ENCODE measurements at places on chromosomes 12 and 14.

DNA sequence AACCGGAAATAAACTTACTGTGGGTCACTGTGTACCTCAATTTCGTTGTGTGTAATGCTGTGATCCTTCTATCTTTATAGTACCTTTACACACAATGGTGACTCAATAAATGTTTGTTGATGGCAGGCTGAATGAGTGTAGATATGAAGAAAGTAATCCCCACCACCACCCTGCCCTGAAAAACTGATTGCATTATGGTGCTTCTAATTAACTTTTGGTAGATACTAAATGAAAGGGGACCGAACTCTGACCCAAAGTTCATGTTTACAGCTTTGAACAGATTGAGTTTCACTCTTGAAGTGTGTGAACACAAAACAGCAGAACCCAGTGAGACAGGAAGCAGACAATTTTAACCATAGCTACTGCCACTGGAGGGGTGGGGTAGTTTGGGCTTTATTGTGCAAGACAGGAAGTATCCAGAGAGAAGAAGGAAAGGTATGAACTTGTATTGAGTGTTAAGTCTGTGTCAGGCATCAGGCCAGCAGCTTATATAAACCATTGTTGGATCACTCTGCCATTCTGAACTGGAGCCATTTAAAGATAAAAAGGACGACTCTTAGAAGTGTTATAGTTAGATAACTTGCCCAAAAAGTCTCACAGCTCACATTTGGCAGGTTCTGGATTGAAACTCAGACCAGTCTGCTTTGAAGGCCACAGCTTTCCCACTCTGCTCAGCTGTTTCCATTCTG lies 197.0 kb upstream of the AMIGO2 start:
- DNase-seq, result peak; percentile 20

DNA sequence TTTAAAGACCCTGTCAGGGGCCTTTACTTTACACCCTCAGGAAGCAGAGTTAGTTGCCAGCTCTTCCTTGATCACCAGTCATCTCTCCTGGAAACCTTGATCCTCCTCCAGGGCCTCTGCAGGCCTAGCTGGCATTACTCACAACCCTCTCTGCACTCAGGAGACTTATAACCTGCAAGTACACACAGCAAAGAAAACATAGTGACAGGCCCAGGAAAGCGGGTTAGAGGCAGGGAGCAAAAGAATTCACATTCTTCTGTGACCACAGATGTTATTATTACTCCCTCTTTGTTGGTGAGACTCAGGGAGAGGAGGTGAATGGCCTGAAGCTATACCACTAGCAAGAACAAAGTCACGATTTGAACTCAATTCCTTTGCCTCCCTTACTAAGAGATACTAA lies 87.4 kb downstream of the OR11H12 start:
- DNase-seq, result no peak

DNA sequence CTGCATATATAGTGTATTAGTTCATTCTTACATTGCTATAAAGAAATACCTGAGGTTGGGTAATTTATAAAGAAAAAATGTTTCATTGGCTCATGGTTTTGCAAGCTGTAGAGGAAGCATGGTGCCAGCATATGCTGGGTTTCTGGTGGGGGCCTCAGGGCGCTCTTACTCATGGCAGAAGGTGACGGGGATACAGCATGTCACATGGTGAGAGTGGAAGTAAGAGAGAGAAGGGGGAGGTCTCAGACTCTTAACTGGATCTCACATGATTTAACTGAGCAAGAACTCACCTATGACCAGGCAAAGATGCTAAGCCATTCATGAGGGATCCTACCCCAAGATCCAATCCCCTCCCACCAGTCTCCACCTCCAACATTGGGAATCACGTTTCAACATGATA lies 15.9 kb upstream of the PAWR start:
- no peak for DNase-seq

- no peak for DNase-seq
These were observed 105.6 kb downstream of the VCPKMT start for GRCh38 chr14:50010752-50011151.

DNA sequence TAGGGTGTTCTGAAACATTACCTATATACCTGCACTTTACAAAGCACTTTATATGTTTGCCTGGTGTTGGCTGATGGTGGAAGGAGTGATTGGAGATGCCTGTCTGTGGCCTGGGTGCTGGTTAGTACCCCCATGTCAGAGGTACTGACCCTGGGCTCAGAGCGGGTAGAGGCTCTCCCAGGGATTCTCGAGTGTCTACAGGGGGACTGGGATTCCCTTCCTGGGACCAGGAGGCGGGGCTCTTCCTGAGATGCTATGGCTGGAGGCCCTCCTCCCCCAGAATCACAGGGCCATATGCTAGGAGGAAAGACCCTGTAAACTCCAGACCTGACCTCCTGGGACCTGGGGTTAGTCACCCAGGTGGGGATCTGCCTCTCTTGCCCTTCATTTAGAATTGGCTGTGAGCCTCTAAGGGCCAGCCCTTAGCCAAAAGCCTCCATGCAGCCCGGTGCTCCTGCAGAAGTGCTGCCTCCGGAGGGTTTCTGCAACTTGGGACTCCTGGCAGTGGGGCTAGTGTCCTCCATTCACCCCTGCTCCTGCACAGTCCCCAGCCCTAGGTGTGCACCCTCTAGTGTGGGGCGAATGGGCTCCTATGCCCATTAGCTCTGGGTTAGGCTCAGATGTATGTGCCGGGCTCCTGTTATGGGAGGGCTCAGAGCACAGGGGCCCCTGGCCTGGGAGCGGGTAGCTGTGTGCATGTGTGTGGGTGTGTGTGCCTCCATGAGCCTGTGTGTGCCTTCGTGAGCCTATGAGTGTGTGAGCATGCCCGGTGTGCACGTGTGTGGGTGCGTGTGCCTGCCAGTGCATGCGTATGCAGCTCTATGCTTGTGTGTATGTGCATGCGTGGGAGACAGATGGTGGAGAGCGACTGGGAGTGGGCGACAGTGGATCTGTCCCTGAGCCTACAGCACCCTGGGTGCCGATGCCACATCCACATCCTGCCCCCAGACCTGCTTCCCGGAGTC lies 36.6 kb downstream of the RTL1 start:
- DNase-seq, result no peak

- no peak for DNase-seq
These were observed 68.2 kb upstream of the MDM1 start for GRCh38 chr12:68400226-68400829.

DNA sequence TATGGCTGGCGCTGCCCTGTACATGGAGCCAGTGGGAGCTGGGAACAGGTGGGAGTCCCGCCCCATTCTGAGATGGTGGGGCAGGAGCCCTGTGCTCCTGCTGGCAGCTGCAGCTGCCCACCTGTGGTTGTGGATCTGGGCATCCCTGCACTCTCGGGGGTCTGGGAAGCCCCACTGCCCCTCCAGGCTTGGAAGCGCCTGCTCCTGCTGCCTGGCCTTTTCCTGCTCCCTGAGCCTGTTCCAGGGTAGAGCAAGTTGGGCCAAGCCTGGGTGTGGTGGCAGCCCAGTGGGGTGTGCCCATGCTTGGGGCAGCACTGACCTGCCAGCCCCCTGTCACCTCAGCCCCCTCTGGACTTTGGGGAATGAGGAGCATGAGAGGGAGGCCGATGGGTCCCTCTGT lies 104.0 kb downstream of the MNAT1 start:
- DNase-seq, result no peak

GRCh38 chr12:57839996-57840395 lies 6.5 kb downstream of the CTDSP2 start:
- no peak for DNase-seq

GRCh38 chr12:25377469-25378177 lies 126.9 kb upstream of the KRAS start:
- DNase-seq, result no peak

- DNase-seq, result no peak
These were observed 525.6 kb downstream of the FLRT2 start for GRCh38 chr14:86055512-86056075.

GRCh38 chr12:53664936-53665335 lies 10.9 kb downstream of the ATP5MC2 start:
- DNase-seq, result no peak

DNA sequence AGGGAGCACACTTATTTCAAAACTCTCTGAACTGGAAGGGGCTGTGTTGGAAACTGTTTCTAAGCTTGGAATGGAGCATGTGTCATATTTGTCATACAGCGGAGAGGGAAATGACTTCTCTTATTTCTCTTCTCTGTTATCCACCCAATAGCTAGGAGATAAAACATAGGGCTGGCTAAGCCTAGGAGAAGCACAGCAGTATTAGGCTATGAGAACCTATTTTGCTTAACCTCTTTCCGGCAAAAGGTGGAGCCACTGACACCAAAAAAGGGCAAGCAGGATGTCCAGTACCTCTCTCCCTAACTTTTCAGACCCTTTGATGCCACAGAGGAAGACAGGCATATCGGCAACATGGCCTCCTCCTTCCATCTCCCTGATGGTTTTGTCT lies 148.3 kb downstream of the CRADD start:
- no peak for DNase-seq

- no peak for DNase-seq
These were observed 29.2 kb downstream of the GNS start for GRCh38 chr12:64729909-64730587.

DNA sequence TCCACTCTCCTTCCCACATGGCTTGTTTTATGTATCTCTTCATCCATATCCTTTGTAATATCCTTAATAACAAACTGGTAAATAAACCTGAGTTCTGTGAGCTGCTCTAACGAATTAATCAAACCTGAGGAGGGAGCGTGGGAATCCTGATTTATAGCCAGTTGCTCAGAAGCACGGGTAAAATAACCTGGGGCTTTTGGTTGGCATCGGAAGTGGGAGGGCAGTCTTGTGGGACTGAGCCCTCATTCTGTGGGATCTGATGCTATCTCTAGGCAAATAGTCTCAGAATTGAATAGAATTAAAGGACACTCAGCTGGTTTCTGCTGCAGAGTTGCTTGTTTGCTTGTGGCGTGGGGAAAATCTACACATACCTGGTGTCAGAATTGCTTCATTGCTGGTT lies 17.5 kb upstream of the LDHB start:
- DNase-seq, result no peak

GRCh38 chr14:95774265-95775160 lies 60.6 kb upstream of the TCL1A start:
- peak; percentile 54 for DNase-seq

DNA sequence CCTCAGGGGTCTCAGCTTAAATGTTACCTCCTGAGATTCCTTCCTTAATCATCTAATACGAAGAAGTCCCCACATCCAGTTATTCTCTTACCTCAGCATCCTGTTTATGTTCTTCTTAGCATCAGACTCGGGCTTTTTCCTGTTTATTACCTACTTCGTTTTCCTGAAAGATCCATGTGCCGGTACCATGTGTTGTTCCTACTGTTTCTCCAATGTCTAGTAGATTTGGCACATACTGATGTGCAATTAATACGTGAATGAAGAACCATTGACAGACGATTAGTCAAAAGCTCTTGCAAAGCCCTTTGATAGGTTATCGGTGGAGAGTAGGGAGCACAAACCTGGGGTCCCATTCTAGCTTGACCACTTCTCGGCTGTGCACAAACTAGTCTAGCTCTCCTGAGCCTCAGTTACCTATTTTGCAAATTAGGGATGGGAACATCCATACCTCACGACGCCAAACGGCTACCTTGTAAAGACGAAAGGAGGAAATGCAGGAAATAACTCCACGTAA lies 735 bp upstream of the MAPKAPK5 start:
- DNase-seq, result peak; percentile 23

DNA sequence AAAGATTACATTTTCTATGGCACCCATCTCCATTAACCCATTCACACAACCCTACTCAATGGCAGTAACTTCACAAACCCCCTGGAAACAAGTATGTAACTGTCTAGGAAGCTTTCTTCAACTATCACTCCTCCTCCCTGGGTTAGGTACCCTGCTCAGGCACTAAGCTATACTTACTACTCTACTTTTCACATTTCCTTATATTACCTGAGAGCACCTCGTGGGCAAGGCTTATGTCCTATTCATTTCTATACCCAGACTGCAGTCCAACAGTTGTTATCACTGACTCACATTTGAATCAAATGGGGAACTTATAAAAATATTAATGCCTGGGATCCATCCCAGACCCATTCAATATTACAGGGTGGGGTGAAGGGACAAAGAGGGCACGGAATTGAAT lies 4.6 kb downstream of the PAWR start:
- DNase-seq, result no peak

DNA sequence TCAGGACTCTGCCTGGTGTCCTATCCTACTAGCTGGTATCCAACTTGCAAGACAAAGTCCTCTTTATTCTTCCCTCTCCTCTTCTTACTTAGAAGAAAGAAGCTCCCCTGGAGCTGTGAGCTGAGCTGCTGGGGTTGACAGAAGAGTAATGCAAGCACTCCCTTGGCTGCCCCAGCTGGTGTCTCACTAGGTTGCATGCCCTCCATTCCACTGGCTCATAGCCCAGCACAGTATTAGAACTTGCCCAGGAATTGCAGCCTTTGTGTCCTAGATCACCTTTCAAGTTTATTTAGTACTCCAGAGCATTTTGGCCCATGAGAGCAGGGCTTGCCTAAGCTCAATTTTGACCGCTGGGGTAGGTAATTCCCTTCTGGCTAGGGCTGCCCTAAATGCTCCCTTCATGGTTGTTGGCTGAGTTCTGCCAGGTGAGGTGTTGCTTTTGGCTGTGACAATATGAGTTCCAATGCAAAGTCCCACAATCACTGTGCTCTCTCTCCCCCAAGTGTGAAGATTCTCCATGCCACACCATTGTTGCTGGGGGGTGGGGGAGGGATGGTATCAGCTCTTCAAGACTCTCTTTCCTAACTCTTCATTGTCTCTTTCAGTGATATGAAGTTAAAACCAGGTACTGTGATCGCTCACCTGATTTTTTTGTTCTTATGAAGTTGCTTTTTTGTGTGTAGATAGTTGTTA lies 317.4 kb upstream of the DDHD1 start:
- DNase-seq, result no peak

- DNase-seq, result no peak
These were observed 10.1 kb downstream of the NUDT4 start for GRCh38 chr12:93387780-93388179.

- DNase-seq, result no peak
These were observed 115.3 kb downstream of the TRMT5 start for GRCh38 chr14:60865378-60866127.

GRCh38 chr12:23113781-23114180 lies 488.8 kb downstream of the ETNK1 start:
- DNase-seq, result no peak

DNA sequence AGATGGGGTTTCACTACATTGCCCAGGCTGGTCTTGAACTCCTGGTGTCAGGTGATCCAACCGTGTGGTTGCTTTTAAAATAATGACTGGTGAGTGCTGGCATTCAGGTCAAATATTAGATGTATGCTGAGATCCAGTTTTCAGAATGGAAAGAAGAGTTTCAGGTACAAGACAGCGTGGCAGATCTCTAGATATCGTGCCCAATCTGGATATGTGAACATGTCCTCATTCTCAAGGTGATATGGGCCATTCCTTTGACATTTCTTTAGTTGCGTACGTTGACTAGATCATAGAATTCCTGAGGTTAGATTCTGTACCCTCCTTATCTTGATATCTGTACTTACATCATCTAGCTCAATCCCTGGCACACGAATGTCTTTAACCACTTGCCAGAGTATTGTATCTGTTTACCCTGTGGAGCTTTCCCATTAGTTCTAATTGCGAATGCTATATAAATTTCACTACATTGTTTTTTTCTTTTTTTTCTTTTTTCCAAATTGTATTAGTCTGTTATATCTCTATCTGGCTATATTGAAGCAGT lies 80.2 kb downstream of the ANO6 start:
- DNase-seq, result no peak
